ENCODE measurements at places on chromosomes 7 and 10.

GRCh38 chr10:119398996-119399395, 143.5 kb downstream of the RGS10 start:
- DNase-seq = no peak

DNA sequence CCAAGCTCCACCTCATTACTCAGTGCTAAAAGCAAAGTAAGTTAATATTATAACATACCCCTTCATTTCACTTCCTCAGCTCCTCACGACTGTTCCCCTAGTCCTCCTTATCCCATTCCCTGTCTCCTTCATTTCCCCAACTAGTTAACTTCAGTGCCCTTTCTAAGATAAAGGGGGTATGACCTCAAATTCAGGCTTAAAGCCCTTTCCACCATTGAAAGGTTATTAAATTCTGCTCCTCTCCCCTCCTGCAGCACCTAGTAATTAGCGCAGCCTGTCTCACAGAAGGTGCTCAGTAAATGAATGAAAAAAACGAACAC, 1.0 kb downstream of the CRPPA start:
- no peak for DNase-seq

DNA sequence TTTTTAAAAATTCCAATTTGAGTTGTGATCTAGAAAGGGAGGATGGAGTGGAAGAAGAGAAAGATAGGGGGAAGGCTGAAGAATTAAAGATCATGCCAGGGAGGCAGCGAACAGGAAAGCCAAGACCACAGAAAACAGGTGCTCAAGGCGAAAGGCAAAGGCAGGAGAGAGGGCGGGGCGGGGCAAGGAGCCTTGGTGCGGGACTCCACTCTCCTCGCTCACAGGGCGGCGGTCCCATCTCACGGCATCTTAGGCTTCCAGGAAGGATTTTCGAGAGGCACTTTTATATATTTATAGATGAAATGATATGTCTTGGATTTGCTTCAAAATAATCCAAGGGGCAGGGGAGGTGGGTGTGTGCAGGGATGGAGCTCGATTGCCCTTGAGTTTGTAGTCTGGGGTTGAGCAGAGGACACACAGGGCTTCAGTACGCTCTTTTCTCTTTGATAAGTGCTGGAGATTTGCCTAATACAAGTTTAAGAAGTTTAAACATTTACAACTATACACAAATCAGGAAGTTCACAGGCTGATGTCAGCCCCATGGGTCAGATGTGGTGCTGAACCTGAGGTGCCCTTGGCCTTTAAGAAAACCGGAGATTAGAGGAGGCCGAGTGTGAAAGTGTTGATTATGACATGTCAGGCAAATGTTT, 161.1 kb downstream of the PRKAG2 start:
- no peak for DNase-seq

GRCh38 chr7:45350896-45351295, 193.3 kb downstream of the RAMP3 start:
- DNase-seq = no peak

DNA sequence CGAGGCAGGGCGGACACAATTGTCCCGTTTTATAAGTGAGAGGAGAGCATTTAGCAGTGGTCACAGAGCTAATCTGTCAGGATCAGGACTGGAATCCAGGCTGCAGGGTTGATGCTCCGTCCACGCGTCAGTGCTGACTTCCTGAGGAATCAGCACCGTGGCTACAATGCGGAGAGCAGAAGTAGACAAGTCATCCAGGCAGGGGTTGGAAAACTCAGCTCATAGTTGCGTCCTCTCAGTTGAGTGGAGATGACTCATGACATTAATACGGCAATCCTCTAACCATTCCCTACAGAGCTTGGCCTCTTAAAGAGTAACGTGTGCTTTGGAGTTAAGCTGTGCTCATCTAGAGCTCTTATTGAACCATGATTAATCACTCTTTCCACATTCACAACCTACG, 17.1 kb upstream of the HTR5A start:
- DNase-seq = peak; percentile 50

DNA sequence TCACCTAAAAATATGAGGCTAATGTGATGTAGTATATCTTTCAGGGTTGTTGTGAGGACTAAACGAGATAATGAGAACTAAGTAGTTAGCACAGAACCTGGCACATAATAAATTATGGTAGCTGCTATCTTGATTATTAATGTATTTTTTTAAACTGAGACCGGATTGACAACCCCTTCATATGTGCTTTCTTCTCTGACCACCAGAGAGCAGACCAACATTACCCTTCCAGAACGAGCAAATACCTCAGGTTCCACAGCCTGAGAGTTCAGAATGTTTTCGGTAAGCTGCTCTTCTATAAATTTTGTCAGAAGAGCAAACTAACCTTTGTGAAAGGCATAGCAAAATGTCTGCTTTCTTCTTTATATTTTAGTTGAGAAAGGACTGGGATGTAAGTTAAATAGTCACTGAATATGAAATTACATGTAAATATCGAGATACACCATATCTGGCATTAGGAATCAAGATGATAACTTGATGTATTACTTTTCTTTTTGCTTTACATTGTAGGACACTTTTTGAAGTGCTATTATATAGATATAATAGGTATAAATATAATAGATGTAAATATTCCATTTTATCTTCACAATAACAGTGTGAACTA, 13.6 kb upstream of the BPGM start:
- peak; percentile 86 for DNase-seq

GRCh38 chr10:5659702-5660528, 6.5 kb downstream of the ASB13 start:
- DNase-seq = peak; percentile 82

GRCh38 chr7:71486856-71487628, 355.1 kb downstream of the GALNT17 start:
- no peak for DNase-seq

- no peak for DNase-seq
Measured at GRCh38 chr7:116601426-116601825, 70.6 kb upstream of the MET start.

- DNase-seq = no peak
Measured at GRCh38 chr10:67261300-67261797, 335.5 kb downstream of the LRRTM3 start.

DNA sequence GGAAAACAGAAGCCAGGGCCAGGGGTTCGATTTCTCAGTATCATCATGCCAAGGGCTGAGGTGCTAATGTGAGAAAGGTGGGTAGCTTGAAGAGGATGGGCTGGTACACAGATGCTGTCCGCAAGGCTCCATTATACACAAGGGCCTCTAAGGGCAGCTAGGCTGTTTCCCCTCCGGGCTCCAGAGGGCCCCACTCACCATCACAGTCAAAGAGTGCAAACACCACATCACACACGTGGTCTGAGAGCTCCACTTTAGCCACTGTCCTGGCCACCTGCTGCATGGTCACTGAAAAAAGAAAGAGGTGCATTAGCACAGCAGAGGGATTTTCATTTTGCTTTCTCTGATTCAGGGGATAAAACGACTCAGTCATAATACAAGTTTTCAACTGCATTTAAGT, 20.9 kb upstream of the DNAJB12 start:
- DNase-seq = peak; percentile 47

DNA sequence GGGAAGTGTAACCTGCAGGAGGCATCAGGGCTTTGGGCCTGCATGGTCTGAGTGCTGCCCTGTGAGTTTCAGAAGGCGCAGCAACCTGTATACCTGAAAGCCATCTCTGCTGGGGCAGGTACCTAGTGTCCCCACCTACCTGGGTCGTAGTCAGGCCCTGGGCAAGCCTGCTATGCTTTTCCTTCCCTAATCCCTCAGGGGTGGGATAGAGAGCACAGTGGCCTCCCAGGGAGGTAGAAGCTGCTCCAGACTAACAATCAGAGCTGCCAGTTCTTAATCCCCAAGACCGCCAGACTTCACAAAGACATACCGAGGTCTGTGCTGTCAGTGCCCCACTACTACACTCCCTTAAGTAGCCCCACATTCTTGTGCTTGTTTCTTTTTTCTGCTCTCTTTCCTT, 52.0 kb downstream of the PTEN start:
- DNase-seq = no peak

- no peak for DNase-seq
Measured at GRCh38 chr7:137135654-137136350, 207.7 kb downstream of the PTN start.

DNA sequence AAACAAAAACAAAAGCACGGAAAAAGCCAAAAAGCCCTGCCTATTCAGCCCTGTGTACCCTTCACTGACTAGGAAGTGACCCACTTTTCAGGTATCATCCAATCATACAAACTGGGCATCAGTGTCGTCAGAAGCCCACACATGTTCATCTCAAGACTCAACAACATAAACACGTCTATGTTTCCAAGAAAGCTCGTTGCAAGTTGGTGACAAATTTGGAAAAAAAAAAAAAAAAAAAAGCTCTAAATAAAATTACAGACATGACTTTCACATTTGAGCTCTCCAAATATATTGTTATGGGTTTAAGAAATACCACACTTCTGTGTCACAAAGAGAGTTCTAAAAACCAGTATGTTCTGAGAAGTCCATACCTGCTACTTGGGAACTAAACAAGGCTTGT, 204.7 kb upstream of the KLF14 start:
- DNase-seq = no peak

DNA sequence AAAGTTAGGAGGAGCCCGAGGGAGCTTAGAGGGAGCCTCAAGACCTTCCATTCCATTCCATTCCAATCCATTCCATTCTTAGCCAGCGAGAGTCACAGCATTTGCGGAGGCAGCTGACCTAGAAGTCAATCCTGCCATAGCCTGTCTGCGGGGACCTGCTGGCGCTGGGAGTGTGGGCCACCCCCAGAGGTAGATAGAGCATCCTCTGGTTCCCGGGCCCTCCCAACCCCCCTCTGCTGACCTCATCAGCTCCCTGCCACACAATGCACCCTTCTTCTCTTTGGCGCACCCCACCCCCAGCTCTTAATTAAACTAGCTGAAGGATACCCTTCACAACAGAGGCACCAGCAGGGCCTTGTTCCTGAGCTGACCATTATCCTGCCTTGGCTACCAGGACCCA, 152.5 kb upstream of the ZMIZ1 start:
- DNase-seq = no peak

DNA sequence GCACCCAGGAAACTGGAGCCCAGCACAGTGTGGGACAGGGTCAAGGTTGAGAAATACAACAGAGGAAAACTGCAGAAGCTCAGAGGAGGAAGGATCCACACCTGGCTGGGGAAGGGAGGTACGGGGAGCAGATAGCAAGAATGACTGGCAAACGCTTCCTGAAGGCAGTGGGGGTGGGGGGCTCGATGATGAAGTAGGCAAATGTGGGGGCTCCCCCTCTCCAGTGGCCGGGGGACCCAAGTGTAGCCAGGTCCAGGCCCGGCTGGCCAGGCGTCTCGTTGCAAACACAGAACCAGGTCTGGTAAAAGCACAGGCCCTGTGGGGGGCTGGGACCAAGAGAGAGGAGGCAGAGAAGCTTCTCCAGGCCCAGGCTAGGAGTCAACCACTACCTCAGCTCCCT, 7.7 kb downstream of the CHST15 start:
- no peak for DNase-seq

GRCh38 chr7:26097837-26098668, 53.9 kb upstream of the NFE2L3 start:
- no peak for DNase-seq

DNA sequence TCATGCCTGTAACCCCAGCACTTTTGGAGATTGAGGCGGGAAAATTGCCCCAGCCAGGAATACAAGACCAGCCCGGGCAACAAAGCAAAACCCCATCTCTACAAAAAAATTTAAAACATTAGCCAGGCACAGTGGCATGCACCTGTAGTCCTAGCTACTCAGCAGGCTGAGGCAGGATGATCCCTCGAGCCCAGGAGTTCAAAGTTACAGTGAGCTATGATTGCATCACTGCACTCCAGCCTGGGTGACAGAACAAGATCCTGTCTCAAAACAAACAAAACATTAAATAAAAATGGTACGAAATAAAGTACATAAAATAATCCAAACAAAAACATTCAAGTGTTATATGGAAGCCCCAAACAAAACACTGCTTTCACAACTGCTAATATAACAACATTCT, 125.0 kb downstream of the SNX13 start:
- DNase-seq = peak; percentile 25

DNA sequence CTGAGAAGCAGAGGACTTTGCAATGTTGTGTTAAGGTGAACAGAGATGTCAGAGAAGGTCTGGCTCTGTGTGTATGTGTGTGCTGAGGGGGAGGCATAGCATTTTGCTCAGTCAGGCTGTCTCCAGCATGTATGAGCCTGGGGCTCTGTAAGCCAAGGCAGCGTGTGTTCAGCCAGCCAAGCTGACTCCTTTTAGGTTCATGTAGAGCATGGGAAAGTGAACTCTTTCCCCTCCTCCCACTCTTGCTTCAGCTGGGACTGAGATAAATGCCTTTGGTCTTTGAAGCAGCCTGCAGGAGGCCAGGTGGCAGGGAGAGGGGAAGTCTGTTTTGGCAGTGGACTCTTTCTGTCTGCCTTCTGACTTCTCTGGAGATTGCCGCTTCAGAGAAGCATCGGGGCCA, 3.8 kb downstream of the SFXN2 start:
- no peak for DNase-seq

- DNase-seq = peak; percentile 5
Measured at GRCh38 chr7:52712938-52713337, 322.5 kb upstream of the POM121L12 start.

DNA sequence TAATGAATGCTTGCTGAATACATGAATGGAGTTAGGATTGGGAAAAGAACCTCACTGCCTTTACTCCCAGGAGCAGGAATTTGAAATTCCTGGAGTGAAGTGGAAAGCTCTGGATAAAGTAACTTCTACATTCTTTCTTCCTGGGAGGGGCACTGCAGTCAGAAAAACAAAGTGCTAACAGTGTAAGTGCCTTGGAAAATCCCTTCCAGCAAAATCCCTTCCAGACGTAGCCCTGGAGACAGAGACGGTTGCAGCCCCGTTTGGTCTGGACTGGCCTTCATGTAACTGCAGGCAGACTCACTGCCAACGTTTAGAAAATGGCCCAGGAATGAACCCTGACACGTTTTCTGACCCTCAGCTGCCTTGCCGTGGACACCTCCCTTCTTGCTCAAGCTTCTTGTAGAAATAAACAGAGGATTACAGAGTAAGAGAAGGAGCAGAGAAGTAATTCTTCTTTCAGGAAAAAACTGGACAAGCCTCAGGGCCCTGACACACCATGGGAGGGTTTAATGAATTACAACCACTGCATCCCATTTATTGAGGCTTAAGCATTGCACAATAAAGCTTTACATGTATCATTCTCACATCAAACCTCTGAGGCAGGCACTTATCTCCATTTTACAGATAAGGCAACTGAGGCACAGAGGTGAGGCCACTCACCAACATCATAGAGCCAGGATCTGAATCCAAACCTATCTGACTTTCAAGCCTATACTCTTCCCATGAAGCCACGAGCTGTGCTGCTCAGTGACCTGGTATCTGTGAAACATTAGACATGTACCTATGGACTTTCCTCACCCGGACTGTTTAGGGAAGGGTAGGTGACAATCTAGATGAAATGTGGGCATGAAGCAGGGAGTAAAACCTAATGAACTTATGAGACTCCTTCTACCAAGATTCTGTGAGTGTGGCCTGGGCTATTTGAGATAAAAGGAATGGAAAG, 7.8 kb downstream of the ITPRIP start:
- DNase-seq = no peak

- peak; percentile 59 for DNase-seq
Measured at GRCh38 chr10:32190890-32191491, 134.8 kb upstream of the KIF5B start.

GRCh38 chr7:52794621-52795020, 240.8 kb upstream of the POM121L12 start:
- DNase-seq = no peak

- no peak for DNase-seq
Measured at GRCh38 chr10:60230892-60231291, 158.8 kb downstream of the ANK3 start.
